ENCODE measurements at places on chromosomes 13 and 19.

DNA sequence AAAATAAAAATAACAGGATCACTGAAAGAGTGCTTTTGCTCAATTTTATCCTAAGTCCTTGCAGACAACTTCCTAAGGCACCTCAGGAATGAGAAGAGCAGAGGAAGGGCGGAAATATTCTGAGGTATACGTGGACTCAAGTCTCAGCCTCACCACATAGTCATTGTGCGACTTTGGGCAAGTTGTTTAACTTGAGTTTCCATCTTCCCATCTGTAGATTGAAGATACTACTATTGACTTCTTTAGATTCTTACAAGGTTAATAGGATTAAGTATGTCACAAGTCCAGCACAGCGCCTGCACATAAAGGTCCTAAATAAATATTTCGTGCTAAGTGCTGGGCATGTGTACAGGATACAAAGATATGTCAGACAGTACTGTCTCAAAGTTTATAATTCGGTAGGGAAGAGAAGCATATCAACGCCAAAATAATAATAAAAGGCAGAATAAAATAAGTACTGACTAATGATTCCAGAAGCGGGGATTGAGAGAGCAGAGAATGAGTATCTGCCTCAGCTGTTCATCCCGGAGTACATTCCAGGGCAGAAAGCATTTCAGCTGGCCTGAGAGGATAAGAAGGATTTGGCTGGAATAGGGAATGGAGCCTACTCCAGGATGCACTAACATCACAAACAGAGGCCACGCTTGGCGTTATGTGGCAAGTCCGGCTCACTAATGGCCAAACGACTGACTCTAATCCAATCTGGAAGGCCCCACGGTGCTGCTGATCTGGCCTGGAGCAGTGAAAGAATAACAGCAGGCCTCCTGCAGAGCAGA, 139.7 kb downstream of the FLT1 start:
- DNase-seq, result no peak

DNA sequence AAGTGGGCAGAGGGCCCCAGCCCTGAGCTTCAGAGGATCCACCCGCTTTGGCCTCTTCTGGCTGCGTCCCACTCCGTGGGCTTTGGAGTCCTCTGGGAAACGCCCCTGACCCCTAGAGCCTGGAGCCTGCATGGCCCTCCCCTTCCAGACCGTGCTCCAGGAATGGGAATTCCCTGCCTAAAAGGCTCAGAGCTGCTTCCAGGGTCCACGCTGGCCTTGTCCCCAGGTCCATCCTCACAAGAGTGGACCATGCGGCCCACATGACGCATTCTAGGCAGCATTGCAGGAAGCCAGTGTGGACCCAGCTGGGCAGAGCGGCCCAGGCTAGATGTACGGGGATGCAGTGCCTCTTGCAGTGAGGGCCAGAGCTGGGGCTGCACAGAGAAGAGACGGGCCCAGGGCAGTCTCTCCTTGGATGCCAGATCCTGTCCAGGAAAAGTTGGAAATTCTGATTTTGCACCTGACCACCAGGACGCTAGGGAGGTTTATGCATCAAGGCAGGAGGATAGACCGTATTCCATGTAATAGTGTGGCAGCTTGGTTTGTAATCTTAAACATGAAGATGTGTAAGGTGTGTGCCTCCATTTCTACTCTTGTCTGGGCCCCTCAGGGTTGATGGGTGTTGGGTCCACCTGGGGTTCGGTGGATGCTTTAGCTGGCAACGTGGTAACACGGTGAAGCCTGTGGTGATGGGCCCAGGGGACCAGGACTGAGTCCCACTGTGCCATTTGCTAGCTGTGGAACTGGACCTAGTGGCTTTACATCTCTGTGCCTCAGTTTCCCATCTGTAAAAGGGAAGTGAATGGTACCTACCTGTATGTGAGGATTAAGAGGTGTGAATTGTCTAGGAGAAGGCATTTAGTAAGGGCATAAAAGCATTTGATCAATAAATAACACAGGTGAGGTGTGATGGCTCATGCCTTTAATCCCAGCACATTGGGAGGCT, 14.8 kb upstream of the FXYD3 start:
- DNase-seq, result no peak

DNA sequence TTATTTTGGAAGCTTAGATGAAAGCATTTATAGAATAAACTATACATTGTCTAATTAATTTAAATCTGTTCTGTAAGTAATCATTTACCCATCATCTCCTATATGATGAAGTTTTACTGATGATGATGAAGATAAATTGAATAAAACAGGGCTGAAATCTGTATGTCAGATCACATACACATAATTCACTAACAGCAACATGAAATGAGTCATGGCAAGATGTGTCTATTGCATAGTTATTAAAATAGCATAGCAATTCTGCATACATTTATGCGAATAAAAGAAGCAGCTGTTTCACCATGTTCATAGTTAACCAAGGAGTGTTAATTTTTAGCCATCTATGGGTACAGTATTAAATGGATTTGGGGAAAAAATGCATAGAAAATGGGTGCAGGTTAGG, 424.9 kb downstream of the LIG4 start:
- no peak for DNase-seq

- no peak for DNase-seq
These were observed 22.0 kb downstream of the COL4A1 start for GRCh38 chr13:110284779-110285484.

GRCh38 chr19:33667141-33667650, 45.4 kb downstream of the CHST8 start:
- no peak for DNase-seq

- DNase-seq, result no peak
These were observed 138.1 kb upstream of the KL start for GRCh38 chr13:32878163-32878562.

DNA sequence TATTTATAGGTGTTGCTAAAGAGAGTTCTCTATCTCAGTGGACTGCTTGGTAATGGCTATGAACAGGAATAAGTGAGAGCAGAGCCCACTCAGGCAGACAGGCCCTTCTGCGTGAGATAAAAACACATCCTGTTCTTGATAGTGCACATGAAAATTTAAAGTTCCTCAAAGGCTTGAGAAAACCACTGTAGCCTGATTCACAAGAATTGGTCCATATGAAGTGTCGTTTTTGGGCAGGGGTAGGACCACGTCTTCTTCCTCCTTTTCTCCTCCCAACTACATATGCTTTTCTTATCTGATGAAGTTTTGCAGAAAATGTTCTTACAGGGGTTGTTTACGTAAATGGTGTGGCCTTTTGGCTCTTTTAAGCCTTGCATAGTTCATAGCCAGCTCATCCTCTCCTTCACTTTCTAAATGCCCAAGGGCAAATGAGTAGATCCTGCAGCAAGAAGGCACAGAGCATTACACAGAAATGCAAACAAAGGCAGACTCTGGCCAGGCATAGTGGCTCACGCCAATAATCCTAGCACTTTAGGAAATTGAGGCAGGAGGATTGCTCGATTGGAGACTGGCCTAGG, 53.8 kb downstream of the RNF6 start:
- no peak for DNase-seq
